ENCODE measurements at places on chromosomes 2 and 18.

DNA sequence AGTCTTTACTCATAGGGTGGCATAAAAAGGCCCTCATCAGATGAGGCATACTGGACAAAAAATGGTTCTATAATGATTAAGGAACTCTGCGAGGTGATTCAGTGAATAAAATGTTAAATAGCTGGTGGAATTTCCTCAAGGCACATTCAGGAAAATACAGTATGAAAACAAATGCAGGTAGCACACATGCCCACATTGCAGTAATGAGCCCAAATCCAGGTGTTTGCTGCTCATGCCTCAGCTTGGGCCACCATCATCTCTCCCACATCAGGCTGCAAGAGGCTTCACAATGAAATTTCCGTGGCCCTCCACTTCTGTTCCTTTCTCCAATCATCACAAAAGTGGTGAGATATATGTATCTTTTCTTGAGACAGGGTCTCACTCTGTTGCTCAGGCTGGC lies 298.3 kb downstream of the NBAS start:
- DNase-seq = no peak

GRCh38 chr2:139790807-139791752 lies 1010.9 kb upstream of the NXPH2 start:
- no peak for DNase-seq

GRCh38 chr2:27792759-27793158 lies 21.2 kb downstream of the MRPL33 start:
- DNase-seq = no peak

GRCh38 chr2:150109912-150110311 lies 377.6 kb downstream of the RND3 start:
- no peak for DNase-seq

- DNase-seq = no peak
Observed at GRCh38 chr18:62992877-62993365, 277.6 kb downstream of the PHLPP1 start.

DNA sequence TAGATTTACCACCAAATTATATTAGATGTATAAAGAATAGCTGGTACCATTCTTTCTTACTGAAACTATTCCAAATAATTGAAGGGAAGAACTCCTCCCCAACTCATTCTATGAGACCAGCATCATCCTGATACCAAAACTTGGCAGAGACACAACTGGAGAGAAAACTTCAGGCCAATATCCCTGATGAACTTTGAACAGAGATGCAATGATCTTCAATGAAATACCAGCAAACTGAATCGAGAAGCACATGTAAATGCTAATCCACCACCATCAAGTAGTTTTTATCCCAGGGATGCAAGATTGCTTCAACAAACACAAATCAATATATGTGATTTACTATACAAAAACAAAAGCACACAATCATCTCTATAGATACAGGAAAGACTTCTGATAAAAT lies 329.8 kb downstream of the RDH14 start:
- DNase-seq = no peak

GRCh38 chr2:96868555-96869280 lies 1.2 kb downstream of the SEMA4C start:
- no peak for DNase-seq

- no peak for DNase-seq
Observed at GRCh38 chr2:189018631-189019030, 44.5 kb downstream of the COL3A1 start.

Data from stimulated activated CD4-positive, alpha-beta T cell treated with anti-CD3 and anti-CD28 coated beads, TNF-alpha, amount 100 ng/mL, for 1 hour (primary cell).